Astrocyte (in vitro differentiated cells and primary cell): ENCODE measurements at places on chromosomes 7 and 10.

GRCh38 chr7:151795168-151795811 is 81.6 kb downstream of the PRKAG2 start:
- DNase-seq, result no peak

- no peak for DNase-seq
Measured at GRCh38 chr10:131553581-131553980, 242.1 kb upstream of the TCERG1L start.

- DNase-seq, result no peak
Measured at GRCh38 chr7:128431221-128431620, 21.4 kb upstream of the IMPDH1 start.

DNA sequence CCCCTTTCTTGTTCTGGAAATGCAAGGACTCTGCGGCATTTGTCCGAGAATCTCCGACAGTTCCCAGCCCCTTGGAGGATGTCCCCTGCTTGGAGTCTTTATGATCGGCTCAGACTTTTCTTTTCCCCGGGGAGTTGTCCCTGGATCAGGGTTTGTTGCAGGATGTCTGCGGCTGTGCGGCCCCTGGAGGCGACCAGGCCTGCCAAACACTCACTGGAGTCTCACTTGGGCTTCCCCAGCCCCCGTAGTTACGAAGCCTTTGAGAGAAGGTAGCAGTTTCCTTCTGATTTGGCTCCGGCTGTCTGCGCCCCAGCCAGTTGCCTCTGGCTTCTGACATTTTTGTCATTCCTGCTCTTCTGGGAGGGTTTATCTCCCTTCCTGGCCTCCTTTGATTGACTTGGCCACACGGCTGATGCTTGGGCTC is 16.1 kb downstream of the COL26A1 start:
- DNase-seq, result no peak

DNA sequence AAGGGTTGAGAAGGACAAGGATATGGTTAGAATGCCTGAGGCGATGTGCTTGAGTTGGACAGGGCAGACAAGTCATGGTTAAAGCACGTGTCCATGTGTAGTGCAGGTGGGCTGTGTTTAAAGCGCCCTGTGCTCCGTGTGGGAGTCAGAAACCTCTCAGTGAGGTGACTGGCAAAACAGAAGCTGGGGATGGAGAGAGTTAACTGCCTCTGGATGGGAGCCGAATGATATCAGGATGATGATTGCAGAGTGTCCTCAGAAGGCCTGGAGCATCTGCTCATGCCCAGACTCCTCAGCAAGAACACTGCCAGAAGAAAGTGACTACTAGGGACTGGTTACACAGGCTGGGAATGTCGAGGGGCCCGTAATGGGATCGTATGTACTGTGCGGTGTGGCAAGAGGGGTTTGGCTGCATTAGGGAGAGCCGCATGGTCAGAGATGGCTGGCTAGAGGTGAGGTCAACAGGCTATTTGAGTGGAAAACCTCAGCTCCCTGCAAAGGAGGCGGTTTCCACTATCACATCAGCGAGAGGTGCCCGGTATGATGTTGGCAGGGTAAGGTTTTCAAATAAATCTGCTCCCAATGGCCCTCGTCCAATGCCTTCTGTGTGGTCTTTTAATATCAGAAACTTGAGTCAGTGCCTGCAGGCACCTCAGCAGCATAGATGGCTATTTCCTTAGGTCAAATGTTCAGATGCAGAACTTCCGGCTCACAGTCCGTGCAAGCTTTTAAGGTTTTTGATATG is 26.1 kb upstream of the MRC1 start:
- DNase-seq, result peak; percentile 18

GRCh38 chr7:155594163-155594732 is 47.9 kb upstream of the CNPY1 start:
- no peak for DNase-seq

- no peak for DNase-seq
Measured at GRCh38 chr7:139718859-139719258, 58.9 kb downstream of the HIPK2 start.

GRCh38 chr10:61136139-61136538 is 192.2 kb upstream of the RHOBTB1 start:
- peak; percentile 27 for DNase-seq

GRCh38 chr10:89471110-89471809 is 56.9 kb downstream of the IFIT5 start:
- DNase-seq, result no peak

DNA sequence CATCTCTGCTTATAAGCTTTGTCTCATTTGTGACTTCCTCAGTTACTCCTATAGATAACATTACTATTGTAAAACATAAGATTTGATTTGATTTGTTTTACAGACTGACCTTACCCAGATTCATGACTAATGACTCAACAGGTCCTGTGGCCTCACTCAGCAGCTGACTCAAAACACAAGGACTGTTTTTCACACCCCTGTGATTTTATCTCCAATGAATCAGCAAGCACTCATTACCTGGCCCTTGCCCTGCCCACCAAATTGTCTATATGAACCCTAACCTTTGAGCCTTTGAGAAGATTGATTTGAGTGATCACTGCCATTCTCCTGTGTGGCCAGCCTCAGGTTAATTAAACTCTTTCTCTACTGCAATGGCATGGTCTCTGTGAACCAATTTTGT is 1064.6 kb upstream of the LRRTM3 start:
- DNase-seq, result peak; percentile 0

- no peak for DNase-seq
Measured at GRCh38 chr10:124903111-124903510, 38.8 kb upstream of the ZRANB1 start.

- DNase-seq, result no peak
Measured at GRCh38 chr10:87579563-87579962, 74.9 kb downstream of the MINPP1 start.

- no peak for DNase-seq
Measured at GRCh38 chr10:116765648-116766081, 23.3 kb upstream of the HSPA12A start.

- DNase-seq, result peak; percentile 3
Measured at GRCh38 chr10:43437141-43437870, 395 bp downstream of the ZNF487 start.

- no peak for DNase-seq
Measured at GRCh38 chr7:77481615-77482014, 55.5 kb upstream of the PTPN12 start.

DNA sequence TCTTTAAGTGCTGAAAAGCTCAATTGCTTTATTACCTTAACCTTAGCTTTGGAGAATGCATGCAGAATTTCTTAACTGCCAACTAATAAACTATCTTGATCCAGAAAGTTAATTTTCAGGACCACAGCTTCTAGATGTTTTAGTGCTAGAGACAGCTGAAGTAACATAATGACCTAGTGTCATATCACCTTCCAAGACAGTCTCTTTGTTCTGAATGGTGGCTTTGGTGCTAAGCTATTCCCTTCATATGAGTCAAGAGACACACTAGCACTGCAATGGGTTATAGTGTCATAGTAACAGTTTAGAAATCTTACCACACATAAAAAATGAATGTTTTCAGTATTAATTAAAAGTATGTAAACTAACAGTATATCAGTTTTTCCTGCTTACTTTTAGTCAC is 115.4 kb upstream of the LRRN3 start:
- DNase-seq, result no peak

DNA sequence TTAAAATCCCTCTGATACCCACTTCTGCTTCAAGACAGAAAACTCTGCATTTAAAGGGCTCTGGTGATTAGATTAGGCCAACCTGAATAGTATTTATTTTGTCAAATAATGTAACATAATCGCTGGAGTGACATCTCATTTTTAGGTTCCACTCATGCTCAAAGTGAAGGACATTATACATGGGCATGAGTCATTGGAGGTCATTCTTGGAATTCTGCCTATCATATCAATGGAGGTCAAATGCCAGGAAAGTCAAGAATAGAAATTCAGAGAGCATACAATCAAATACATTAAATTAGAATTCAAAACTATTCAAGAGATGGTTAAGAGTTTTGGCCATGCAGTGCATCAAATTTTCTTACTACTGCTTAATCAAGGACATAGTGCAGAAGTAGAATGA is 50.8 kb upstream of the PRSS1 start:
- no peak for DNase-seq

DNA sequence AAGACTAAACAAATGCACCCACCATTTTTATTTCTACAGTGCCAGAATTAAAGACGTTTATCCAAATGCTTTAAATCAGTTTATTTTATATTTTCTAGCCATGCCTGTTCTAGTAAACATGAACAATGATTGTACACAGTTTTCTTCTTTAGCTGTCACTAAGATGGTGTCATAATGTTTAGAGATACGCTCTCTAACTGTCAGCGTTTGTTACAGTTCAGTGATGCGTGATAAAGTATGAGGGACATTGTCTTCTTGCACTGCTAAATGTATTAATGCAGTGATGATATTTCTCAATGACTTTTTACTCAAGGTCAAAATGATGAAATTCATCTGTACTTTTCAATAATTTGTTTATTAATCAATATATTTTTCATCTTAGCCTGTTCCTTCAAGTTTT is 513.6 kb downstream of the ATRNL1 start:
- no peak for DNase-seq

GRCh38 chr7:18866359-18867036 is 250.9 kb downstream of the TWIST1 start:
- peak; percentile 100 for DNase-seq

DNA sequence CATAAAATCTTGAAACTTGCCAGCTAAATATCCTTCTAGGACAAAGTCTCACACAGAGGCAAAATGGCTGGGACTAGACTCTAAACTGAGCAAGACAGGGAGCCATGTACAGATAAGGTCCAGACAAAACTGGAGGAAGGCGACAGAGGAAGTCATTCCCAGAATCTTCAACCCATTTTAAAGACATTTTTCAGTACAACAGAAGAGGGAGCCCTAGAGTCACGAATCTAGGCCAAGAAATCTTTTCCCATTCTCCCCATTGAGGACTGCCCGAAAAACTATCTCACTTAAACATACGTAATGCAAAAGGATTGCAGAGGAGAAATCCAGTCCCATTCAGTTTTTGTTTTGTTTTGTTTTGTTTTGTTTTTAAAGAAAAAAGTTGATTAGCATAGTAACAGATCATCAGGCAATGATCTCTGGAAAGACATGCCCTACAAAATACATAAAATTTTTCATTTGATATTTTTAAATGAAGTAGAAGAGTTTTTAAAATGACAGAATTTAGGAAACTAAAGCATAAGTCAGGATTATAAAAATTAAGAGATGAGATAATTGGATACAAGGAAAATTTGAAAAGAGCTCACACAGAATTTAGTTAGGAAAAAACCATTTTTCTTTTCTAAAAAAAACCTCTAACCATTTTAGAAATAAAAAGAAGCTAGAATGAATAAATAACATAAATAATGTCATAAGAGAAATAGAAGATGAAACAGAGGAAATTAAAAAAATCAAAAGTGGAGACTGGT is 16.9 kb upstream of the PRF1 start:
- peak; percentile 47 for DNase-seq

DNA sequence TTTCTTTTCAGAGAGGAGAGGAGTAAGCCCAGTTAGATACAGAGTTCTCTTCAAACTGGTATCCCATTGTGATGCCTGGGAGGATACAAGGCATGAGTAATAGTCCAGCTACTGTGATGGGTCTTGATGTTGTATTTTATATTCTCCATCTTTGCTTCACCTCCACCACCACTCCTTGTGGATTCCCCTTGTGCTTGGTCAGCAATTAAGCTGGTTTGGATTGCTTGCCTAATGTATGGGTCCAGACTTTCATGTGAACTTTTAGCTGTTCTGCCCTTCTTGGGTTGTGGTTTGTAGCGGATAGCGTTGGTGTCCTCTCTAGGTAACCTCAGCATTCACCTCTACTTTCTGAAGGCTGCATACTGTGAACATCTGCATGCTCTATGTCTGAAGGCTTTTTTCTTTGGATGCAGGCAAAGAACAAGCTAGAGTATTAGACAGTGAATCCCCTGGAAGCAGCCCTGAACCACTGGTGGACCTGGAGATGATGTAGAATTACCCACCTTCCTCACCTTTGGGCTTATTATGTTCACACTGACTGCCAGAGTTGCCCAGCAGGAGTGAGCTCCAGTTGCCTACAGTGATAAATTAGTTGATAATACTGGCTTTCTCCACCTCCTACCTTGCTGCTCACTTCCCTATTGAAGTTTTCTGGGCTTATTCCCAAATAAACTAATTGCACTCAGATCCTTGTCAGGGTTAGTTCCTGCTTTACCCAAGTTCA is 126.5 kb upstream of the MTPN start:
- DNase-seq, result no peak

GRCh38 chr10:79068203-79068561 is 584 bp upstream of the ZMIZ1 start:
- no peak for DNase-seq

DNA sequence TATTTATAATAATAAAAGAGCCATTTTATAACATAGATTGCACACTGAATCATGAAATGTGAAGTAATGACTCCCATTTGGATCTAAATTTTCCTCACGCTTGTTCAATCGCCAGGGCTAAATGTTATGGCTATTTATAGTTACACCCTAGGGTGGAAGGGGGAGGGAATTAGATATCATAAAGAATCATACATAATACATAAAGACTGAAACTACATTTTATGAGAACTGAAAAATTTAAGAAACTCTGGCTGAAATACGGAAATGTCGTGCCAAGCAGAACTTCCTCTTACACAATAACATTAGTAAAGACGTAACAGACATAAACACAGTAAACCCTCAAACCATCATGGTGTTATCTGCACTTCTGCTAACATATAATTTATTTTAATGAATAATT is 327.5 kb upstream of the PHF14 start:
- DNase-seq, result no peak

GRCh38 chr10:103803941-103804340 is 51.4 kb downstream of the SH3PXD2A start:
- no peak for DNase-seq

GRCh38 chr10:22476601-22477321 is 131.5 kb downstream of the SPAG6 start:
- DNase-seq, result no peak

DNA sequence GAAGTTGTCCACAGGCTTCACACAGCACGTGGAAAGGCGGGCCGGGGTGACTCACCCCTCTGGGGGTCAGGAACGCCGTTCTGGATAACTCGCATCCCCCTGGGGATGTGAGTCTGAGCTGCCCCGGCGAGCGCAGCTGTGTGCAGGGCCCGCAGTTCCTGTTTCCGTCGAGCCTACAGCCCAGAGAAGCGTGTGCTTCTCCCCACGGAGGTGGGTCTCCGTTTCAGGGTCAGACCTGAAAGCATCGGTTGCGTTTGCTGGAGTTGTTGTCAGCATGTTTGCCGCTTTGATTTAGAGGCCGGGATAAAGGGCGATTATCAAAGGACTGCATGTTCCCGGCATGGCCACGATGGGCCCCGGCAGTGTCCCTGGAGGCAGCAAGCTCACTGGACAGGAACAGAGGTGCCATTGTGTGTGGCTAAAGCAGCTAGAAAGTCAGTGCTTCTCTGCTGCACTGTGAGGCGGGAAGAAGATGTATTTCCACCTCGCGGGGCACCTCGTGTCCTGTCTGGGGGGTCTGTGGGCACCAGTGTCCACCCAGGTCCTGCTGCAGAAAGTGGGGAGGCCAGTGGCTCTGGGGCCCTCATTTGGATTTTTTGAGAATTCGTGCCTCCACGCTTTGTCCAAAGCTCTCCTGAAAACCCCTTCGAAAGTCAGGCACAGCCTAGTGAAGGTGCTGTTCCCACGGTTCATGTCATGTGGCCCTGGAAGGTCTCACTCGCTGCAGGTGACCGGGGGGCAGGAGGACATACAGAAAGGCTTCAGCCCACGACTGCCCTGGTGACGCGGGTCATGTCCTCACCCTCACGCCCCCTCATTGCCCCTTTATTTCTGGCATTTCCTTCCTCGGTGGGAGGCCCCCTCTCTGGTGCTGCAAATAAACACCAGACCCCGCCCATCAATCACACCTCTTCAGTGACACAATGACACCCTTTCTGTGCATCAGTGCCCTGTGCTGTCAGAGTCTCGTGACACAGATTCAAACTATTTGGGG is 27.4 kb upstream of the GDI2 start:
- DNase-seq, result peak; percentile 14

GRCh38 chr7:74306730-74307469 is 17.7 kb downstream of the CLIP2 start:
- DNase-seq, result peak; percentile 75
